ENCODE measurements at places on chromosomes 6 and 20. TPM values are rescaled to one million over a fixed set of nuclear protein-coding genes. Genes with fewer than 3 reads are reported as not detected.

NRN1 gene
- 5.6 TPM for polyA plus RNA-seq

QKI gene
- 64.0 TPM for polyA plus RNA-seq

STX11 gene
- not detected for polyA plus RNA-seq

MEP1A gene
- polyA plus RNA-seq = not detected

CRISP2 gene
- not detected for polyA plus RNA-seq

HTR1B gene
- polyA plus RNA-seq = not detected

TGM2 gene
- polyA plus RNA-seq = not detected

SLC22A16 gene
- not detected for polyA plus RNA-seq

APCDD1L gene
- 0.27 TPM for polyA plus RNA-seq

PCMT1 gene
- polyA plus RNA-seq = 492 TPM

DPPA5 gene
- polyA plus RNA-seq = not detected

SAMD5 gene
- 0.62 TPM for polyA plus RNA-seq

PTCRA gene
- polyA plus RNA-seq = not detected

Measured in Purkinje cell (primary cell).